ENCODE measurements at places on chromosomes 16 and 17.

- no peak for DNase-seq
These were observed 14.5 kb downstream of the TMC6 start for GRCh38 chr17:78113804-78114785.

- no peak for DNase-seq
These were observed 1.2 kb downstream of the ASGR1 start for GRCh38 chr17:7177954-7178477.

DNA sequence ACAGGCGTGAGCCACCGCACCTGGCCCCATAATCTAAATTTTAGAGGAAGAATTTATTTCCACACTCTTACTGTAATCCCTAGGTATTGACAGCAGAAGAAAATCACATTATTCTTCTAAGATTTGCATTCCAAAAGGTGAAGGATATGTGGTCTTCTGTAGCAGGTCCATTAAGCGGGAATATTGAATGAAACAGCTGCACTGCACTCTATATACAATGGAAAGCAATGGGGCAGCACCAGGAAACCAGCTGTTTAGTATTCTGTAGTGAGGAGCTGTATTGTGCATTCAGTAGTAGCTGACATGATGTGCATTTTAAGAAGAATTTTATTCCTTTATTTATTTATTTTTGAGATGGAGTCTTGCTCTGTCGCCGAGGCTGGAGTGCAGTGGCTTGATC, 49.6 kb downstream of the PSMD12 start:
- no peak for DNase-seq

DNA sequence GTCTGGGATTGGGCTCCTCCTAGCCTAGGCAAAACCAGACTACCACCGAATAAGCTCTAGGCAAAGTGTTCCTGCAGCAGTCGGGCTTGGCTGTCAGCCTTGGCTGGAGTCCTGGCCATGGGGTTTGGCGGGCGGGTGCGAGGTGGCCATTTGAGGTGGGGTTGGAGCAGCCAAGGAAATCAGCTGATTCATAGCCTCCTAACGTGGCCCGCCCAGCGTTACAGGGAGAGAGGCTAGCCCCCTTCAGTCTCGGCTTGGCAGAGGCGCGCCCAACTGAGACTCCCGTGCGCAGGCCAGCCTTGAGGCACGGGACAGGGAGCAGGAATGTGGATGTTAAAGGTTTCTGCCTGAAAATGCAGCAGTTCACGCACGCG, 1.9 kb downstream of the PMP22 start:
- DNase-seq = peak; percentile 91

- no peak for DNase-seq
These were observed 13.7 kb downstream of the ZNRF1 start for GRCh38 chr16:75012380-75013081.

DNA sequence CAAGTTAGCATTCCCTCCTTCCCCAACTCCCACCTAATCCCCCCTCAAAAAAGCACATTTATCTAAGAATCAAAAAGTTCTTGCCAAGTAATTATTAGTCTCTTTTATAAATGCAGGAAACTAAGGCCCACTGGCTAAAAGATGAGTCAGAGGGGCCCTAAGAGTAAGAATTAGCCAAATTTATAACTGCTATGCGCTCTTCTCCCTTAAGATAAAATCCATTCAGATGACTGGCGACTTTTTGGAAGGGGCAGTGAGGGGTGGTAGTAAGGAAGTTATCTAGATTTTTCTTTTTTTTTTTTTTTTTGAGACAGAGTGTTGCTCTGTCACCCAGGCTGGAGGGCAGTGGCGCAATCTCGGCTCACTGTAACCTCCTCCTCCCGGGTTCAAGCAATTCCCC, 17.1 kb downstream of the ZNF652 start:
- DNase-seq = no peak

GRCh38 chr17:41475421-41475820, 5.5 kb downstream of the KRT35 start:
- DNase-seq = no peak

- DNase-seq = no peak
These were observed 49.4 kb downstream of the KANSL1 start for GRCh38 chr17:46143827-46144236.

DNA sequence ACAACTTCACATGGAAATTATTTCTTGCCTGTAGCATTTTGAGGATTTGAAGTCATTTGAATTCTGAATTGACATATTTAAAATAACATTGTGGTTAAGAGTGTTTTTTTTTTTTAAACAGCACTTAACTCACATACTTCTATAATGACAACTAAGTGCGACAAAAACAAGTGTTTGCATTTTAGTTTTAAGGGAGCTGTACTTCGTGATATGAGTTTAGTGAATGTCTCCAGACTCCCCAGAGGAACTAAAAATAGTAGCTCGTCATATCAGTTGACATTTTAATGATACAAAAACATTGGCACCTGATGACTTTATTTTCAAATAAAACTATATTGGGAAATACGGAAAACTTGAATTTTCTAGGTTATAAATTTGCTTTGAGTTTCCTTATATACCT, 389.6 kb upstream of the MON1B start:
- DNase-seq = no peak

DNA sequence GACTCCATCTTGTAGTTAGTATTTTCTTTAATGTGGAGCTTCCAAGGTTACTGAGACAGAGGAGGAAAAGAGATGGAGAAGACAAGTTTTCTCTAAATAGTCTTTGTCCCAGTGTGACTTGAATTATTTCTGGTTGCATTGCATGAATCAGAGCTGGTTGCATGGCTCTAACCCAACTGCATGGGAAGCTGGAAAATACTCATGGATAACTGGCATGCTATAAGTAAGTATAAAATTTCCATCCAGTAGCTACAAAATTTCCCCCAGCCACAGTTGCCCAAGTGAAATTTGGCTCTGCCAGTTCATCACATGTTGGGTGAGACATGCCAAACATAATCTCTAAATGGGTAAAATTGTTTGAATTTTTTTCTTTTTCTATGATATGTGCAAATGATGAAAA, 1161.5 kb downstream of the CDH11 start:
- no peak for DNase-seq

DNA sequence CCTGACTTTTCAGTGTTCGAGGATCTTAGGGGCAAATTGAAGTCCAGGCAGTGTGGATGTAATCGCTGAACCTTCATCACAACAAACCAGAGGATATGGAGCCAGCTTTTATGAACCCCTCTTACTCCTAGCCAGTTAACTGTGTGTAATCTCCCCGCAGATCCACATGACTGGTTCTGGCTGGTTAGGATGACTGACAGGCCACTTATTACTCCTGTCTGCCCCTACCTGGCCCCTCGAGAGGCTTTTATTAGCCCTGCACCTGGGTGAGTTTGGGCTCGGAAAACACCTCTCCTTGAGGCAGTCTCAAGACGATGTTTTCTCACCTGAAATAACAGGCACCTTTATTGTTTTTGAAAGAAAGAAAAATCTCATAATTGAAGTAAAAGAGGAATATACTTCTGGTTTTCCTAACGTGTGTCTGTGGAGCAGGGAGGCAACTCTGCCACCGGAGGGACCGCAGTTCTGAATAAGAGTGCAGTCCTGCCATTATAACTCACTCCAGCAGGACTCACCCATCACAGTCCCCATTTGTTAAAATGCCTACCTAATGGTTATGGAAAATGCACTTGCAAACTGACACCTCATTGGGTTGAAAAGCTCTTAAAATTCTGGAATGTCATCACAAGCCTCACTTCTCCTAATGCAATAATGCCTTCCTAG, 291.9 kb upstream of the N4BP1 start:
- DNase-seq = no peak

All from AG20443 (cell line).